ENCODE measurements at places on chromosomes 16 and 17. TPM values are rescaled to one million over a fixed set of nuclear protein-coding genes. Genes with fewer than 3 reads are reported as not detected.

DNA sequence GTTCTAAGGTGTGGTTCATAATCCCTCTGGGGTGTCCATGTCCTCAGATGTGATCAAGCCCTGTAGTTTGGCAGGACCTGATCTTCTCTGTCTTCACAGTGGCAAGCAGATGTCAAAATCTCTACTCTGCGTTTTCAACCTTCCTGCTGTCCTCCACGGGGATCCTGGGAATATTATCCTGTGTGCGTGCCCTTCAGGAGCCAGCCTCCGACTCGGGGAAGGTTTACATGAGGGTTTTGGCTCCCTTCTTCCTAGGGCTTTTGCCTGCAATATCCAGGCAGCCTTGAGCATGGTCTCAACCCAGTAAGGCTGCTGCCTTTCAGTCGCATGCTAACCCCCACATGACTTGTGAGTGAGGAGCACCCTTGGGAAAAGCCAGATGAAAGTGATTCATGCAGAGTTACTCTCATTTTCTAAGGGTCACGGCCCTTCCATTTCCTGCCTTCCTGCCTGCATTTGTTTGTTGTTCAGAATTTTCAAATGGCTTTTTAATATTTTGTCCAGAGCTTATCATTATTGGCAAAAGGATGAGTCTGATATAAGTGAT is 202.2 kb upstream of the CHMP6 start:
- peaks cover 1% of the 10 kb centered on the region for H3K36me3 ChIP-seq
- no peaks in the 10 kb centered on the region for H3K27me3 ChIP-seq
- DNase-seq: peak; percentile 12

Gene FAM234A
- 71.7 TPM for total RNA-seq

- DNase-seq: no peak
- no peaks in the 10 kb centered on the region for H3K36me3 ChIP-seq
- H3K4me3 ChIP-seq: no peak overlapping the region
These were observed 16.5 kb upstream of the NSMCE1 start for GRCh38 chr16:27284865-27285675.

- H3K27me3 ChIP-seq: no peaks in the 10 kb centered on the region
- H3K4me1 ChIP-seq: peaks cover 7% of the 10 kb centered on the region
- H3K36me3 ChIP-seq: no peaks in the 10 kb centered on the region
- H3K4me3 ChIP-seq: peak overlapping the region; percentile 61
These were observed 656 bp upstream of the IGFBP4 start for GRCh38 chr17:40442392-40443195.

Gene MMP2
- 0.14 TPM for total RNA-seq

DNA sequence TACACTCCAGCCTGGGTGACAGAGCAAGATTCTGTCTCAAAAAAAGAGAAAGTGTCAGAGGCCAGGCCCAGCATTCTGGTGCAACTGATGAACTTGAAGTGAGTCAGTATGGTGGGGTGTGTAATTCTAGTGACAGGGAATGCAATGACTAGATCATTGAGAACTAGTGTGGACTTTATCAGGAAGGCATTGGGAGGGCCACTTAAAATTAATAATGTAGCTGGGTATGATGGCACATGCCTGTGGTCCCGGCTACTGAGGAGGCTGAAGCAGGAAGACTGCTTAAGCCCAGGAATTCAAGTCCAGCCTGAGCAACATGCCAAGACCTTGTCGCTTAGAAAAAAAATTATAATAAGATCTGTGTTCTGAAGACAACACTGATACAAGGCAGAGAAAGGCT is 90.8 kb downstream of the STX8 start:
- H3K4me3 ChIP-seq: no peak overlapping the region
- H3K4me1 ChIP-seq: no peaks in the 10 kb centered on the region
- no peak for DNase-seq
- H3K27ac ChIP-seq: no peak overlapping the region
- no peaks in the 10 kb centered on the region for H3K27me3 ChIP-seq
- no peaks in the 10 kb centered on the region for H3K36me3 ChIP-seq

GRCh38 chr16:65195998-65196397 is 74.1 kb upstream of the CDH11 start:
- DNase-seq: no peak
- H3K27me3 ChIP-seq: no peaks in the 10 kb centered on the region
- H3K4me1 ChIP-seq: no peaks in the 10 kb centered on the region
- no peaks in the 10 kb centered on the region for H3K36me3 ChIP-seq

DNA sequence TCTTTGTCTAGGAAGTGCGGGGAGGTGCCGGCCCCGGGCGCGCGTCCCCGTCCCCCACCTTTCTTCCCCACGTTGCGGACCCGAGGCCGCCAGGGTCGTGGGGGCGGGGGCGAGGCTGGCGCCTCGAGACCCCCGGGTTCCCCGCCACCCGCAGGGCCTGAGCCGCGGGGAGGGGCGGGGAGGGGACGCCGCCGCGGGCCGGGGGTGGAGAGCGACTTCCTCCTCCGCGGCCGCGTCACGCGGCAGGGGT is 1.8 kb upstream of the ACTG1 start:
- H3K36me3 ChIP-seq: peaks cover 18% of the 10 kb centered on the region
- no peak for DNase-seq
- peak overlapping the region; percentile 72 for H3K4me3 ChIP-seq
- peak overlapping the region; percentile 96 for H3K27ac ChIP-seq

- no peak for DNase-seq
- no peaks in the 10 kb centered on the region for H3K4me1 ChIP-seq
- no peak overlapping the region for H3K27ac ChIP-seq
These were observed 81.7 kb downstream of the YPEL2 start for GRCh38 chr17:59413014-59413766.

Gene KRT36
- total RNA-seq: not detected

- peak overlapping the region; percentile 55 for H3K27ac ChIP-seq
- no peak for DNase-seq
- H3K4me3 ChIP-seq: no peak overlapping the region
- no peaks in the 10 kb centered on the region for H3K36me3 ChIP-seq
- H3K27me3 ChIP-seq: no peaks in the 10 kb centered on the region
- H3K4me1 ChIP-seq: no peaks in the 10 kb centered on the region
These were observed 69.0 kb downstream of the MRM3 start for GRCh38 chr17:850851-851763.

- no peaks in the 10 kb centered on the region for H3K36me3 ChIP-seq
- H3K27me3 ChIP-seq: no peaks in the 10 kb centered on the region
- H3K4me3 ChIP-seq: no peak overlapping the region
- DNase-seq: no peak
- H3K27ac ChIP-seq: no peak overlapping the region
- H3K4me1 ChIP-seq: no peaks in the 10 kb centered on the region
These were observed 94.1 kb downstream of the PRKCB start for GRCh38 chr16:23929856-23930255.

Gene CACNG1
- not detected for total RNA-seq

All from Caco-2 (cell line).